ENCODE measurements at places on chromosomes 16 and 17. TPM values are rescaled to one million over a fixed set of nuclear protein-coding genes. Genes with fewer than 3 reads are reported as not detected.

Gene ARHGAP44
- 4.9 TPM for total RNA-seq

Gene LHX1
- not detected for total RNA-seq

Gene GPRC5C
- total RNA-seq, result 56.4 TPM

Gene SGCA
- total RNA-seq, result 13.0 TPM

Gene CA5A
- total RNA-seq, result not detected

Gene PNMT
- 1.9 TPM for total RNA-seq

Gene LRRC46
- total RNA-seq, result 0.84 TPM

Gene AIPL1
- not detected for total RNA-seq

Gene PTGES3L
- 0.35 TPM for total RNA-seq

Gene DUS1L
- total RNA-seq, result 73.3 TPM

Gene NEUROD2
- total RNA-seq, result not detected

Gene TNRC6C
- total RNA-seq, result 28.7 TPM

Gene ZNF205
- total RNA-seq, result 14.8 TPM

Gene RAB37
- total RNA-seq, result not detected

Gene OR1F1
- total RNA-seq, result not detected

Gene SOST
- not detected for total RNA-seq

Gene AXIN2
- 16.6 TPM for total RNA-seq

Gene HSPB9
- not detected for total RNA-seq

Gene KCNH4
- total RNA-seq, result not detected

Gene PMFBP1
- 2.8 TPM for total RNA-seq

Gene NTN1
- 19.9 TPM for total RNA-seq
